ENCODE measurements at places on chromosomes 6 and 20.

DNA sequence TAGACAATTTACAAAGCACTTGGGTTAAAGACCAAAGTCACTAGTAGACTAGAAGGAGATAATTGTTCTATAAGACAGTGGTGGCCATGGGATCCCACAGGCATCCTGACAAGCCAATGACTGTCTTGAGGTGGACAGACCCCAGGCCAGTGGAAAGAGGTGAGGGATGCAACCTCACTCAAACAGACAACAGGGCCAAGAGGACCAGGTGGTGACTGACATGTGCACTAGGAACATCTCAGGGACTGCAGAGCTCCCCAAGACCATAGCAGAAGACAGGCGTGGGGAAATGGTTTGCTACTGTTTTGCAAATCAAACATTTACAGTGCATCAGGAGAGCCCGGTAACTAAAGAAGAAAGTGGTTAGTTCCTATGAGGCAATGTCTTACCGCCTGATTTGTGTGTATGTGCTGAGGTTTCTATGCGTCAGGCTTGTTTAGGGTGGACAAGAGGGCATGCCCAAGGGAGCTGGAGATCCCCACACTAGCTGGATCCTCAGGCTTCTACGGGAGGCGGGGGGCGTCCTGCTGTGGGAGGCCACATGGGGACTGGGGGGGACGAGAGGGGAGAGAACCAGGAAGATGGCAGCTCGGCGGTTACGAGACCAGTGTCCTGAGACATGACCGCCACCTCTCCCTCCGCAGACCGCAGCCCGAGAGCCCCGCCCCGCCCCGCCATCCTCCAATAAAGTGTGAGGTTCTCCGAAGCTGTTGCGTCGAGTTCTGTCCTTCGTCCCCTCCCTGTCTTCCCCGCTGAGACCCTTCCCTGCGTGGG is 623 bp upstream of the MRPS26 start:
- peak; percentile 74 for DNase-seq

DNA sequence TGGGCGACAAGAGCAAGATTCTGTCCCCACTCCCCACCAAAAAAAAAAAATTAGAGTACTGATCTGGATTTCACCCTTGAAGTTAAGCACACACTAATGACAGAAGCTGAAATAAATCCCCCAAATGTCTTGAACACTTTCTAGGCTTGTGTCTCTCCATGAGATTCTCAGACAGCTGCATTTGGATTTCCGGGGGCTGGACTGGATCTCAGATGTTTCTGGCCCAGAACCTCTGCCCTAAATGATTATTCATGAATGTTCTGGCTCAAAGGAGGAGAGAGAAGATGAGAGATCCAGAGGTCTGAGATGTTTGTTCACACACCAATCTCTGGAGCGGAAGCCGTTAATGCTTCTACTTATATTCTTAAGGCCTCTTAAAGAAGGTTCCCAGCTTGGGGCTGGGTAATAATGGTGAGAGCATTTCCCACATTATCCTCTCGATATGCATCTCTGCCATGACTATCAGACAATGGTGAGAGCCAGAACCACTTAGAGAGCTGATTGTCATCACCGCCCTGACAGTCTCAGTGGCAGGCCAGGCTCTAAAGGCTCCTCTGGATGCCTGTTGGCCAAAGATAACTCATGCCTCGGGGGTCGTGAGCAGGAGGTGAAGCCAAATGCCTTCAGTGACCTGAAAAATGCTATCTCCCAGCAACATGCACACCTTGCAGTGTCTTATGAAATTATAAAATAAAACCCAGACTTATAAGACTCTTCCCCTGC is 127.9 kb upstream of the AGPAT4 start:
- DNase-seq, result no peak

GRCh38 chr20:45890077-45890984 is 677 bp downstream of the NEURL2 start:
- DNase-seq, result peak; percentile 30

DNA sequence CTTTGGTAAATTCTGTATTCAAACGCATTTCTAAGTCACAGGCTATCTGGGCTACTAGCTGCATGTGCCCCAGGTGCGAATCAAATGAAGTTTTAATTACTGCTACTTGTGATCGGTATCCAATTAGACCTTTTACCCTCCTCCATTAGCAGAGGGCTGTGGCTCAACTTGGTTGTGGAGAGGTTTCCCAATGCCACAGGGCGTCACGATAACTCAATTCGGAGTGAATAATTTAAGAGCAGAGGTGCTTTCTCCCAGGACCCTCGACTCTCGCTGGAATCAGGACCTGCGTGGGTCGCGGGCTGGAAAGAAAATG is 640 bp downstream of the SAYSD1 start:
- peak; percentile 72 for DNase-seq

DNA sequence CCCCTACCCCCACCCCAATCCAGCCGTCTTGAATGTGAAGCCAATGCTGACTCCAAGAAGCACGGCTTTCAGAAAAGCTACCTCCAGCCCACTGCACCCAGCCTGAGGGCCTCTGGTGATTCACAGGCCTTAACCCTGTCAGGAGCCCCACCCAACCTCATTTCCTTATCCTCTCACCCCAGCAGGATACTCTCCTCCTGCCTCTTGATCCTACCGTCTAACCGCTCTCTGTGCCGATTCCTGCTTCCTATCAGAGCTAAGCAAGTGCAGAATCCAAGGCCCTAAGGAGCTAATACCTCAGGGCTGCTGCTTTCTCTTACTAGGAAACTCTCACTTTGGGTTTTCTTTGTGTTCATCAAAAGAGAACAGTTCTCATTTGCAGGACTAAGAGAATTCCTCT is 47.2 kb downstream of the TRERF1 start:
- no peak for DNase-seq
